ENCODE measurements at places on chromosomes 3 and 15. TPM values are rescaled to one million over a fixed set of nuclear protein-coding genes. Genes with fewer than 3 reads are reported as not detected.

Gene SH2D7
- total RNA-seq = not detected

Gene LRTM1
- total RNA-seq = not detected

Gene SLC15A2
- 1.5 TPM for total RNA-seq

Gene SUCNR1
- 1.8 TPM for total RNA-seq

Gene TRAIP
- 0.75 TPM for total RNA-seq

Gene ATP11B
- 22.6 TPM for total RNA-seq

Data from left lobe of liver (tissue), 2 donors.